Fibroblast of the conjunctiva (primary cell): ENCODE measurements at places on chromosomes 13 and 19.

DNA sequence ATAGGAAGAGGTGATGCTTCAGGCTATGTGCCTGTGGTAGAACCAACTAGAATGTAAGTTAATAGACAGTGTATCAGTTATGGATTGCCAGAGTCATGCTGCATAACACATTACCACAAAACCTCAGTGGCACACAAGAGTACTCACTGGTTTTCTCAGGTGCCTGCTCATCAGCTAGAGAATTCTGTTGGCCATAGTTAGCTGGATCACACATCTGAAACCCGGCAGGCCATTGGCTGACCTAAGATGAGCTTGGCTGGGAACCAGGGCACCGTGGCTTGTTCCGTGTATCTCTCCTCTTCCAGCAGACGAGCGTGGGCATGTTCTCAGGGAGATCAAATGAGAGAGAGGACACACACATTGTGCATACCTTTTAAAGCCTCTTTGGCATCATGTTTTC lies 76.7 kb downstream of the TEX26 start:
- no peak for DNase-seq

- peak; percentile 89 for DNase-seq
These were observed 453.9 kb downstream of the COG6 start for GRCh38 chr13:40109351-40109844.

- no peak for DNase-seq
These were observed 195.6 kb upstream of the DACH1 start for GRCh38 chr13:72062566-72062965.

DNA sequence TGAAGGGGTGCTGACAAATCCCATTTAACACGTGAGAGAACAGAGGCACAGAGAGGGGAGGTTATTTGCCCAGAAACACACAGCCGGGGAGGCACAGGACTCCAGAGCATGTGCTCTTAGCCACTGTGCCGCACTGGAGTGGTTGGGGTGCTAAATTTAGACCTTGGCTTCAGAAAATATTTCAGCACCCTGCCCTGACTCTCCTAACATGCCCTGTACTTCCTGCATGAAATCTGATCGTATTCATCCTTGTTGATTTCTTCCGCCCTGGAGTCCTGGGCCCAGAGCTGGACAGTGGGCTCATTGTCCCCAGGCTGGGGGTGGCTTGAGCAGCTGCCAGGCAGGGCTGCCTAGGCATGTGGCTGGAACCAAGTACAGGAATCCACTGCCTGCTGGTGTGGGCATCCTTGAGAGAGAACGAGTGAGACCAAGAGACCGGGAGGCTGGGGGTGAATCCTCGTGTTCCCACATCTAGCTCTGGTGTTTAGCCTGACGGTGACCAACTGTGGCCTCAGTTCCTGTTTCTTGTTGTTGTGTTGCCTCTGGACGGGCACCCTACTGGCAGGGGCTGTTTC lies 5.3 kb downstream of the SLC27A1 start:
- no peak for DNase-seq

GRCh38 chr19:40597329-40597838 lies 3.8 kb upstream of the LTBP4 start:
- no peak for DNase-seq

DNA sequence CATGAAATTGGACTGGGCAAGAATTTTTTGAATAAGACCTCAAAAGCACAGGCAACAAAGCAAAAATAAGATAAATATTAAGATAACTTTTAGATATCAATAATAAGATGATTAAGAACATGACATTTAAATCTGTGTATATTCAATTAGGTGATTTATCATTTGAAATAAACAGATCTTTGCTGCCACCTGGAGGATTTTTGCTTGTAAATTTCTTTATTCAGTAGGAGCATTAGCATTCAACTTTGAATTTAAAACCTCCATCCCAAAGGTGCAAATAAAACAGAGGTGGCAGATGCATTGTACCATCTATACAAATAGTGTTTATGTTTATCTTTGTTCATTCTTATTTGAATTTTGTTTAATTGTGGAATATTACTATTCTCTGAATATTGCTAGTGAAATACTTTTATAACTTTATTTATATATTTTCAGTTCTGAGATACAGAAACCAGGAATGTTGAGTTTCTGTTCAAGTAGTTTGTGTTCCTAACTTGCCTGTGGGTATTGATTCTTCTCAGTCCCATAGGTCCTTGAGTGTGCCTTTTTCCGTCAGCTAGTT lies 20.9 kb downstream of the COG6 start:
- peak; percentile 37 for DNase-seq
